ENCODE measurements at places on chromosomes 6 and 20. TPM values are rescaled to one million over a fixed set of nuclear protein-coding genes. Genes with fewer than 3 reads are reported as not detected.

The NOX3 gene
- not detected for total RNA-seq

The SIRPG gene
- total RNA-seq, result not detected

The SIRPB2 gene
- total RNA-seq, result not detected

The PPP1R16B gene
- total RNA-seq, result 0.15 TPM

The DEF6 gene
- 0.99 TPM for total RNA-seq

The PFDN4 gene
- total RNA-seq, result 82.6 TPM

The HUS1B gene
- total RNA-seq, result not detected
